PC-9 (cell line): ENCODE measurements at places on chromosomes 16 and 17.

- DNase-seq: no peak
Measured at GRCh38 chr17:7047566-7047965, 3.7 kb upstream of the SLC16A11 start.

GRCh38 chr16:78576941-78577340 is 477.5 kb downstream of the WWOX start:
- DNase-seq: no peak

DNA sequence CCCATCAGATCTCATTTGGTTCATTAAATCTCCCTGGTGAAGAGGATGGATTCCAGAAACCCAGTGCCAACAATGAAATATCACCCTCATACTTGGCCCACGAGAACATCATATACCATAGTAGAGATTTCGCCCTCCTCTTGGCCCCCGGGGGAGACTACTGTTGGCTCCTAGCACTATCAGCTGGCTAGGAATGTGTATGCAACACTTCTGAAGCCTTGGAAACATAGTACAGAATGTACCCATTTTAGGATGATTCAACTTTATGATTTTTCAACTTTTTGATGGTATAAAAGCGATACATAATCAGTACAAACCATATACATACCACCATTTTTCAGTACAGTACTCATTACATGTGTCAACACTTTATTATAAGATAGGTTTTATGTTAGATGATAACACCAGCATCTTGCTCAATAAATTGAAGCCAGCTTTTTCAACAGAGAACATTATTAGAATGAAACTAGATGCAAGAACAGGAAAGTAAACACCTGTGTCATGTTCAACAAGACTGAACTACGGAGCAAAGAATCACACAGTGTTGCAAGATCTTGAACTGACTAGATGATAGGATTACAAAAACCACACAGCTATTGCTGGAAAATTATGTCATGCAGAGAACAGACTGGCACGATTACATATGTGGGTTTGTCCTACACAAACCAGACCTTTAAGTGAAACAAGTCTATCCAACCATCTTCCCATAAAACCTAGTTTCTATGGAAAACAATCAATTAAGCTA is 17.2 kb downstream of the RSL1D1 start:
- DNase-seq: peak; percentile 59

DNA sequence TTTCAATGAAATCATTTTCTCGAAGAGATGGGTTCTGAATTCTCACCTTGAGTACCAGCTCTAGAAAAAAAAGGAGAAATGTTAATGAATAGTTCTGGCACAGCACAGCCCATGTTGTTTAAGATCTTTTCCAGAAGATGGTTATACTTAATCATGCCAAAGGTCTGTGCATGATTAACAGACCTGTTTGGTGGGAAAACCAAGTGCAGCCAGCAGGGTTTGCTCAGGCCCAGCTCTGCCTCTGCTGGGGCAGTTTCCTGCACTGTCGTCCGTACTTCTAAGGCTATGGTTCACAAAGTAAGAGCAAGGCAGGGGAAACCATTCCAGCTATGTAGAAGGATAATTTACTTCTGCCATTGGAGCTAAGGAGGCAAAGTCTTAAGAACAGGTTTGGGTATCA is 10.7 kb downstream of the ANKRD40 start:
- DNase-seq: no peak

DNA sequence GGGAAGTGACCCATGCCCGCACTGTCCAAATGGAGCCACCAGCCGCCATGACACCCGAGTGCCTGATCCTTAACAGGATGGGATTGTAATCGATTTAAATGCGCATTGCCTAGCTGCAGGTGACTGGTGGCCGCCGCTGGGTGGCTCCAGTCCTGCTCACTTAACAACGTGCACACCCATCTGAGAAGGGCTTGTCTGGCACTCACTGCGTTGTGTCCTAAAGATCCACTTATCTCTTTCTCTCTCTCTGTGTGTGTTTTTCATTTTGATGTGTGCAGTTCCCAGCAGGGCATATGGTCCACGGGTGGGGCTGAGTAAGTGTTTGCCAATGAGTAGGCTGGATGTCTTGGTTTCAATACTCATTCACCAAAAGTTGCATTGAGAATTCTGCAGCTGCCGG is 80.6 kb downstream of the IRF8 start:
- DNase-seq: no peak

DNA sequence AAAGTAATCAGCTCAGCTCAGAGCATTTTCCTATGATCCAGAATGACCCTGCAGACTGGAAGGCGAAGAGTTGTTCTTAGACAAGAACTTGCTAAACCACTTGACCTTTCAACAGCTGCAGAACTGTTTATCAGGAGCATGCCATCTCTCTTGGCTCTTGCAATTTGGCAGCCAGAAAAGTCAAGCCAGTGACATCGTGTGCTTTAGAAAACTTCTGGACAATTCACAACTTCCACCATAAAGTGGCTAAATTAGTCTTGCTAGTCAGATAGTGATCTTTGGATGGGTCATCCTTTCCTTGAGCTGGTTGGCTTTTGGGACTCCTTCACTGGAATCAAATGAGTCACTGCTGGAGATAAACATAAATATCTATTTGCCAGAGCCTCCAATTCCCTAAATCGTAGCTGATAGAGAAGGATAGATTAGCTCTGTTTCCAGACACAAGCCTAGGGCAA is 146.5 kb downstream of the MAP2K6 start:
- no peak for DNase-seq

- no peak for DNase-seq
Measured at GRCh38 chr16:57245472-57246113, 534 bp downstream of the ARL2BP start.

GRCh38 chr16:81410643-81411293 is 33.8 kb upstream of the CMIP start:
- no peak for DNase-seq

- no peak for DNase-seq
Measured at GRCh38 chr16:59202233-59202862, 468.2 kb upstream of the GOT2 start.

- no peak for DNase-seq
Measured at GRCh38 chr17:72476575-72476986, 355.8 kb downstream of the SOX9 start.
